ENCODE measurements at places on chromosomes 16 and 17. TPM values are rescaled to one million over a fixed set of nuclear protein-coding genes. Genes with fewer than 3 reads are reported as not detected.

Gene MYH11
- 1,123 TPM for total RNA-seq

Gene SRL
- 7.5 TPM for total RNA-seq

Gene GCSH
- total RNA-seq, result 32.1 TPM

GRCh38 chr16:27208081-27208680 is 4.9 kb downstream of the KDM8 start:
- H3K27ac ChIP-seq, result no peak overlapping the region
- H3K4me1 ChIP-seq, result no peaks in the 10 kb centered on the region
- no peaks in the 10 kb centered on the region for H3K36me3 ChIP-seq
- H3K27me3 ChIP-seq, result no peaks in the 10 kb centered on the region

DNA sequence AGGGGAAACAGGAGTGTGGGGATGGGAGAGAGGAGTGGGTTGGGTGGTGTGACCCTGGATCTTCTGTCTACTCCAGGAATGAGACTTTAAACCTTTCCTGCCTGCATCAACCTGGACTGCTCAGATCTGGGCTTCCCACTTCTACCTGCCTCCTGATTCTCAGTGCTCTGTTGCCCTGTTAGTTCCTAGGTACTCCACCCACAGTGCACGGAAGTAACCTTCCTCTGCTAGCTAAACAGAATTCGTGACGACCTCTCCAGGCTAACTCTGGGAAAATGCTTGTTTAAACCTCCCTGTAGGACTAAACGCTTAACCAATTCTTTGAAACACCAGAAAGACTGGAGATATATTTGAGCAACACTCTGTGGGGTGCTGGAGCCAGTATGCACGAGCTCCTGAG is 83.4 kb upstream of the CLEC3A start:
- H3K27me3 ChIP-seq, result no peaks in the 10 kb centered on the region
- no peak overlapping the region for H3K27ac ChIP-seq
- H3K36me3 ChIP-seq, result no peaks in the 10 kb centered on the region
- H3K4me1 ChIP-seq, result no peaks in the 10 kb centered on the region
- no peak overlapping the region for H3K4me3 ChIP-seq

DNA sequence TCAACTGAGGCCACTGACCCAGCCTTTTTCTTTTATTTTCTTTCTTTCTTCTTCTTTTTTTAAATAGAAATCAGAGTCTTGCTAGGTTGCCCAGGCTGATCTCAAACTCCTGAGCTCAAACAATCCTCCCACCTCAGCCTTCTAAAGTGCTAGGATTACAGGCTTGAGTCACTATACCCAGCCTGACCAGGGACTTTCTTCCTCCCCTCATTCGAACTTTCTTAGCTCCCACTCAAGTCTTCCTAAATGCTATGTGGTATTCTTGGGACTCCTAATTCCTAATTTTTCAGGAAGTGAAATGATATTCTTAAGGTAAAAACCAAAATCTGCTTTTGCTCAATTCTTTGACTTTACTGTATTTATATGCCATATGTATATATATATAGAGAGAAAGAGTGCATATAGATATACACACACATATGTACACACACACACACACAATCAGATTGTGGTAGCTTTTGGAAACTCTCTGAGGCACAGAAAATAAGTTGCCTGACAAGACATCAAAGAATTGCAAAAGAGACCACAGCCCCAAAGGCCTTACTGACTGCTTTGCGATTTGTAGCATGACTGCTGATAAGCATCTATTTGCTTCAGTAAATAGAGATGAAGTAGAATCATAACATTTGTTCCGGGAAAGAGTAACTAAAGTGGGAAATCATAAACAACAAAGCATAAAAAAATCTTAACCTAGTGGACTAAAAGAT is 9.5 kb upstream of the AMZ2 start:
- no peaks in the 10 kb centered on the region for H3K4me1 ChIP-seq
- H3K36me3 ChIP-seq, result no peaks in the 10 kb centered on the region
- H3K4me3 ChIP-seq, result no peak overlapping the region
- H3K27me3 ChIP-seq, result no peaks in the 10 kb centered on the region

Measured in uterus (tissue), 4 donors.